ENCODE measurements at places on chromosomes 4 and X.

GRCh38 chr4:100721077-100721476, 203.3 kb upstream of the EMCN start:
- H3K27ac ChIP-seq: no peak overlapping the region
- no peak overlapping the region for H3K4me3 ChIP-seq
- DNase-seq: no peak
- H3K27me3 ChIP-seq: no peaks in the 10 kb centered on the region
- H3K4me1 ChIP-seq: no peaks in the 10 kb centered on the region
- H3K36me3 ChIP-seq: no peaks in the 10 kb centered on the region

DNA sequence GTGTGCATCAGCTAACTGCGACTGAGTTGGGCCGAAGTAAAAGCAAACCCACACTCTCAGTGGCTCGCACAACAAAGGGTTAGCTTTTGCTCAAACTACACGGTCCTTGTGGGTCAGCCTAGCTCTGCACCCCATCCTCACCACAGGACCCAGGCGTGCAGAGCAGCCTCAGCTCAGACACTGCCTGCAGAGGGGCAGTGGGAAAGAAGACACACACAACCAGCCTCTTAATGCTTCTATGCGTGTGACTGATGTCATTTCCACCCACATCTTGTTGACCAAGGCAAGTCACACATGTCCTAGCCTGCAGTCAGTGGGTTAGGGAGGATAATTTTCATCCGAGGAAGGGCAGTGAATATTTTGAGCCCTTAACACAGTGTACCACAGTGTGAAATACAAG, 40.5 kb downstream of the HMGB2 start:
- H3K4me3 ChIP-seq: no peak overlapping the region
- H3K27ac ChIP-seq: no peak overlapping the region
- H3K27me3 ChIP-seq: no peaks in the 10 kb centered on the region
- H3K4me1 ChIP-seq: no peaks in the 10 kb centered on the region
- no peaks in the 10 kb centered on the region for H3K36me3 ChIP-seq

DNA sequence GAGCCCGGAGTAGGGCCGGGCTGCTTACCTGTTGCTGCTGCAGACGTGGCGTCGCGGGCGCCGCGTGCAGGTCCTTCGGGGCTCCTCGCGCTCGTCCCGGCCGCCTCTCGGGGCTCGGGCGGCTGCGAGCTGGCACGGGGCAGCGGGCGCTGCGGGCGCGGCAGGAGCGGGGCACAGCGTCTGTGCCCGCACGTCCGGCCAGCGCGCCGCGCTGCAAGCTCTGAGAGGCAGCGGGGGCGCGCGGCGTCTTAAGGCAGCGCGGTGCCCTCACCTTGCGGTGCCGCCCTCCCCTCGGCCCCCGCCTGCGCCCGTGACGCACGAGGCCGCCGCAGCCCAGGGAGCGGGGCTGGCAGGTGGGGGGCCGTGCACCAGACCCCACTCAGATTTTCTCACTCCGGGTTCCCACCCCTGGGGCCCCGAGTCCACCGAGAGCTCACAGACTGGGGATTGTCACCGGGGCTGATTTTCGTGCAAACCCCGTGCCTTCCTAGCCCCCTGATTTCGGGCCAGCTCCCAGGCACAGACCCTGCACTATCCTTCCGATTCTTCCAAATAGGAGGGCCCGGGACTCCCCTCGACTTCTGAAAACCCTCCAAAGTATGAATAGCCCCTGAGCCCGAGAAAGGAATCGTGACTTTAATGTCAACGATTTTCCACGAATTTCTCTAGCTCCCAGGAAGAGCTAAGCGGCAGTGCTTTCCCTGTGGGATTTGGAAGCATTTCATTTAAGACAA, at the start of gene GPR101:
GPR101 (minus strand) TSS at position 222 of the 734 bp plus-strand sequence. CDS start 2,321 bp downstream, outside the sequence.
- DNase-seq: no peak
- peak within 1 kb of the TSS; percentile 54 for H3K4me3 ChIP-seq
- no peak within 1 kb of the TSS for H3K27ac ChIP-seq
- peaks cover 7% of the 10 kb centered on the region for H3K4me1 ChIP-seq
- peaks cover 94% of the 10 kb centered on the region for H3K27me3 ChIP-seq

- DNase-seq: no peak
- no peak overlapping the region for H3K27ac ChIP-seq
These were observed 52.5 kb downstream of the JADE1 start for GRCh38 chr4:128861856-128862518.

DNA sequence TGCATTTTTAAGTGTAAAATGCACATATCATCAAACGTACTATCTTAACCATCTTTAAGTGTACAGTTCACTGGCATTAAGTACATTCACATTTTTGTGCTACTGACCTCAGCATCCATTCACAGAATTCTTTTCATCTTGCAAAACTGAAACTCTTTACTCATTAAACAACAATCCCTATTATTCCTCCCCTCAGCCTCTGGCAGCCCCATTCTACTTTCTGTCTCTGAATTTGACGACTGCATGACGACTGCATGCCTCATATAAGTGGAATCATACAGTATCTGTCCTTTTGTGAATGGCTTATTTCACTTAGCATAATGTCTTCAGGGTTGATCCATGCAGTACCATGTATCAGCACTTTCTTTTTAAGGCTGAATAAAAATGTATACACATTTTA, 38.7 kb downstream of the CNKSR2 start:
- no peaks in the 10 kb centered on the region for H3K36me3 ChIP-seq
- no peaks in the 10 kb centered on the region for H3K4me1 ChIP-seq
- no peak overlapping the region for H3K27ac ChIP-seq
- no peak overlapping the region for H3K4me3 ChIP-seq
- no peak for DNase-seq

DNA sequence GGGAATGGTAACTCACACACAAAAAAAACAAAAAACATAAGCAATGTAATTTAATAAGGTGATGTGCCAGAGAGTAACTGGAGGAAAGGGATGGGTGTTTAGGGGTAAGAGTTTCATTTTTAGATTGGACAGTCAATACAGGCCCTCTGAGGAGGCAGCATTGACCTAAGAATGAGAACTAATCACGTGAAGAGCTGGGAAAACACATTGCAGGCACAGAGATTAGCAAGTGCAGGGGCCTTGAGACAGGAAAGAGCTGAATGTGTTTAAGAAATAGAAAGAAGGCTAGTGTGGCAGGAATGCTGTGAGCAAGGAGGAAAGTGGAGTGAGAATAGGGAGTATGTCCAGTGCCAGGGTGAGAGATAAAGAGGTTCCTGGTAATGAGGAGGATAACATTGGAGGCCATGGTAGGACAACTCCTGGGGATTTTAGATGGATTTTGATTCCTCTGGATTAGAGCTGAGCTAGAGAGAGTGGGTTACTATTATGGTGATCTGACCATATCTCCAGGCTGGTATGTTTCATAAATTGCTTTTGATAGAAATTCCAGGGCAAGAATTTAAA, 17.6 kb downstream of the PDLIM5 start:
- H3K4me3 ChIP-seq: no peak overlapping the region
- H3K4me1 ChIP-seq: no peaks in the 10 kb centered on the region
- no peaks in the 10 kb centered on the region for H3K27me3 ChIP-seq
- DNase-seq: no peak
- H3K36me3 ChIP-seq: no peaks in the 10 kb centered on the region

GRCh38 chr4:6951880-6952381, 42.3 kb downstream of the TBC1D14 start:
- no peak overlapping the region for H3K4me3 ChIP-seq
- H3K36me3 ChIP-seq: no peaks in the 10 kb centered on the region
- H3K4me1 ChIP-seq: peaks cover 13% of the 10 kb centered on the region
- no peak overlapping the region for H3K27ac ChIP-seq
- DNase-seq: no peak
- no peaks in the 10 kb centered on the region for H3K27me3 ChIP-seq

GRCh38 chrX:126967225-126967624, 147.7 kb downstream of the PRR32 start:
- no peak overlapping the region for H3K4me3 ChIP-seq
- H3K36me3 ChIP-seq: no peaks in the 10 kb centered on the region
- no peak for DNase-seq

DNA sequence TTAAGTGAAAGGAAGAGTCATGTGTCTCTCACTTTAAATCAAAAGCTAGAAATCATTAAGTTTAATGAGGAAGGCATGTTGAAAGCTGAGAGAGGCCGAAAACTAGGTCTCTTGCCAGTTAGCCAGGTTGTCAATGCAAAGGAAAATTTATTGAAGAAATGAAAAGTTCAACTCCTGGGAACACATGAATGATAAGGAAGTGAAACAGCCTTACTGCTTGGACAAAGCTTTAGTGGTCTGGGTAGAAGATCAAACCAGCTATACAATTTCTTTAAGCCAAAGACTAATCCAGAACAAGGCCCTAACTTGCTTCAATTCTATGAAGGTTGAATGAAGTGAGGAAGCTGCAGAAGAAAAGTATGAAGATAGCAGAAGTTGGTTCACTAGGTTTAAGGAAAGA, 24.9 kb downstream of the RHOH start:
- H3K4me3 ChIP-seq: no peak overlapping the region
- no peak for DNase-seq
- no peaks in the 10 kb centered on the region for H3K36me3 ChIP-seq
- no peaks in the 10 kb centered on the region for H3K27me3 ChIP-seq
- no peak overlapping the region for H3K27ac ChIP-seq

GRCh38 chr4:178633263-178633662, 1191.0 kb upstream of the AGA start:
- H3K27ac ChIP-seq: no peak overlapping the region
- no peak for DNase-seq
- H3K36me3 ChIP-seq: no peaks in the 10 kb centered on the region
- no peaks in the 10 kb centered on the region for H3K27me3 ChIP-seq
- no peak overlapping the region for H3K4me3 ChIP-seq

DNA sequence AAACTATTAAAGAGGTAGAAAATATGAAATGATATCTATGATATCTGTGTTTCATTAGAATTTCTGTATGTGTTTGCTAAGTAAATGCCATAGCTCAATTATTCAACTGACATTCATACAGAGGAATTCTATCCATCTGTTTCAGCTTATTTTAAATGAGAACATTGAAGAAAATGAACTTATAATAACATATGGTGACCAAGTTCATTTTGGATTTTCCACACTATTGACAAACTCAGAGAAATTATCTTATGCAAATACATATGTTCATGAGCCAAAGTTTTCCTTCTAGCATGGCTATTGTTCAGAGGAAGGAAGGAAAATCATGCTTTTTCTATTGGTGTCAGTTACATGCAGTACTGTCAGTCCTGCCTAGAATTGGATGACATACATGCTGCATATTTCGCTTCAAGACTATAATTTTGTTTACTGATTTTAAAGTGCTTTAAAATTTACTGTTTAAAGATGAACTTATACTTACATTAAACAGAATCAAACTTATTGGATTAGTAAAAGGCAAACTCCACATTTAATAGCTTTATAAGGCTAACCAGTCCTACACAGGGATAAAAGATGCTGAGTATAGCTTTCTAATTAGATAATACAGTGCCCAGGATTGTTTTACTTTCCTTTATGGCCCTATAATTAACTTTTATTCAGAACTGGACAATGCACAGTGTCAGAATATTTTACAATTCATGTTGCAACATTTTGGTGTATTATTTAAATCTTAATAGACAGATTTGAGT, 646.2 kb downstream of the TRAM1L1 start:
- no peaks in the 10 kb centered on the region for H3K36me3 ChIP-seq
- DNase-seq: no peak
- no peaks in the 10 kb centered on the region for H3K27me3 ChIP-seq

GRCh38 chr4:118810991-118811764, 24.7 kb downstream of the SEC24D start:
- H3K4me1 ChIP-seq: no peaks in the 10 kb centered on the region
- H3K36me3 ChIP-seq: peaks cover 39% of the 10 kb centered on the region
- no peak overlapping the region for H3K27ac ChIP-seq
- no peak overlapping the region for H3K4me3 ChIP-seq
- no peak for DNase-seq
- no peaks in the 10 kb centered on the region for H3K27me3 ChIP-seq

- no peak overlapping the region for H3K4me3 ChIP-seq
- H3K36me3 ChIP-seq: no peaks in the 10 kb centered on the region
- no peak overlapping the region for H3K27ac ChIP-seq
- H3K27me3 ChIP-seq: no peaks in the 10 kb centered on the region
- no peaks in the 10 kb centered on the region for H3K4me1 ChIP-seq
- no peak for DNase-seq
These were observed 371.3 kb upstream of the INTU start for GRCh38 chr4:127261476-127261875.

- DNase-seq: peak; percentile 76
- H3K4me1 ChIP-seq: no peaks in the 10 kb centered on the region
- H3K36me3 ChIP-seq: peaks cover 12% of the 10 kb centered on the region
- no peaks in the 10 kb centered on the region for H3K27me3 ChIP-seq
- H3K4me3 ChIP-seq: no peak overlapping the region
These were observed 16.8 kb downstream of the FGFR3 start for GRCh38 chr4:1809754-1810502.

DNA sequence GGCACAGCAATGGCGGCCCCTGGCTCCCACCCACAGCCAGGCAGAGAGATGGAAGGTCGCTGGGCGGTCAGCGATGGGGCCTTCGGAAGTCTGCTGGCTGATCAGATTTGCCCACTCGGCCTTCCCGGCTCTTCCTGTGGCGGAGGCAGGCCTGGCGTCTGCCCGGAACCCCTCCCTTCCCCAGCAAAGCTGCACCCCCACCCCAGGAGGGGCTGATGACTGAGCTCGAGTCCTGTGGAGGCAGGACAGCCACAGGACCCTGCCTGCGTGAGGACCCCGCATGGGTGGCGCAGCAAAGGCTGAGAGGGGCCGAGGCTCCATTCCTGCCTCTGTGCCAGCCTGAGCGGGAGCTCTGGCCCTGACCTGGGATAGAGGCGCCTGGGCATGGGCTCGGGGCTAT, 34.8 kb downstream of the TACC3 start:
- H3K4me1 ChIP-seq: peaks cover 40% of the 10 kb centered on the region
- H3K4me3 ChIP-seq: no peak overlapping the region
- H3K27ac ChIP-seq: no peak overlapping the region
- no peak for DNase-seq
- no peaks in the 10 kb centered on the region for H3K36me3 ChIP-seq

DNA sequence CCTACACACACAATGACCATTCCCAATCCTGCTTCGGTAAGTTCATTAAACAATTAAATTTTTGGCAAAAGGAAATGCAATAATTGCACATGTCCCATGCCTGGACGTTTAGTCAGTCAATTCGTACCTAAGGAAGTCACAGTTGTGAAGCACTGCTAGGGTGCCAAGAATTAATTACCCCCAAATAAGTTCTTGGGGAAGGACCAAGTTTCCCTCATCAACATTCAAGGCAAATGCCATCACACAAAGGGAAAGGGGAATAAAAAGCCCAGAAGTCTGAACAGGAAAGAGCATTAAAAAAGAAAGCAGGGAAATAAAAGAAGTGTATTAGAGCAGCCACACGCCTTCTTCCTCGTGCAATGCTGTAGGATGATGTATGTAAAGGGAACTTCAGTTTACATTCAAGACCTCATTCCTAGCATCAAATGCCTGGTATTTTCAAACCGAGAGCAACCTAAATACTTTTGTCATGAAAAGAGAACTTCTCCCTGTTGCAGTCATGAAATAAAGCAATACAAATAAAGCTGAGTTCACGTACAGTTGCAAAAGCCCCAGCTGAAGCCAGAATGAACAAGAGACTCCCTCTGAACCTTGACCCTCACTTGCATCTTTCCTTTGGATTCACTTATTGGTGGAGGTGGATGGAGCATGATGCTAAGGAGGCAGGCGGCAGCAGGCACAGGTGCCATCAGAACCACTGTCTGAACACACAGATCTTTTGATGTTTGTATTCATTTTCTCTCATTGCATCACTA, 124.0 kb upstream of the PPARGC1A start:
- H3K36me3 ChIP-seq: no peaks in the 10 kb centered on the region
- H3K4me1 ChIP-seq: peaks cover 3% of the 10 kb centered on the region
- no peak for DNase-seq
- H3K4me3 ChIP-seq: no peak overlapping the region

GRCh38 chr4:16914208-16914607, 15.8 kb upstream of the LDB2 start:
- no peaks in the 10 kb centered on the region for H3K36me3 ChIP-seq
- H3K27ac ChIP-seq: no peak overlapping the region
- H3K4me3 ChIP-seq: no peak overlapping the region
- no peak for DNase-seq
- H3K4me1 ChIP-seq: peaks cover 2% of the 10 kb centered on the region
- no peaks in the 10 kb centered on the region for H3K27me3 ChIP-seq
